ENCODE measurements at places on chromosomes 5 and 9. TPM values are rescaled to one million over a fixed set of nuclear protein-coding genes. Genes with fewer than 3 reads are reported as not detected.
A peak's percentile ranks its signal among the peaks of the same experiment; 100 is the strongest.

The WDR31 gene
- 3.4 TPM for total RNA-seq

DNA sequence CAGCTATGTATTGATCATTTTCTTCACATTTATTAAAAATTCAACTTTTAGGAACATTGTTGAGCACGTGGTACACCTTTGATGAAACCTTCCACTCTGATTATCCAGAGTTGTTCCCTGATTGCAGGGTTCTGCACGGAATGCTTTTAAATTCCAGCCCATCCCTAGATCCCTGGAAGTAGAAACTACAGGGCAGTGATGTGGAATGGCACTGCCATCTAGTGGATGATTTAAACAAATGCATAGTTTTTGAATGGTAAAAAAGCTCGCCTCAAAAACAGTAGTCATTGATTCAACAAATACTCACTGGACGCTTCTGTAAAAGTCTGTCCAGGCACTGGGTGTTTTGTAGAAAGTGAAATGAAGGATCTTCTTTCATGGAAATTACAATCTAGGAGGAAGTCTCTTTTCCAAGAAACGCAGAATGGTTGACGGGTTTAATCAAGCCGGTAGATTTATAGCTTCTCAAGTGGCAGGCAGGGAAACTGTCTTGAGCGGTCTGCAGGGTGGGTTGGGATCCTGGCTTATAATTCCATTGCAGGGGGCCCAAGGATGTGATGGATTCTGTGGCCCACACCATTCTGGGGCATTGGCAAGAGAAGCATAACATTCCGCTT lies 118.4 kb downstream of the ARHGAP26 start:
- H3K27me3 ChIP-seq, result no peaks in the 10 kb centered on the region
- no peaks in the 10 kb centered on the region for H3K4me1 ChIP-seq
- H3K4me3 ChIP-seq, result no peak overlapping the region
- no peak overlapping the region for H3K27ac ChIP-seq

- H3K4me1 ChIP-seq, result no peaks in the 10 kb centered on the region
- H3K27ac ChIP-seq, result no peak overlapping the region
- H3K27me3 ChIP-seq, result no peaks in the 10 kb centered on the region
- H3K36me3 ChIP-seq, result no peaks in the 10 kb centered on the region
These were observed 69.4 kb upstream of the NFIB start for GRCh38 chr9:14383294-14383693.

- H3K27ac ChIP-seq, result no peak within 1 kb of the TSS
- peaks cover 14% of the 10 kb centered on the region for H3K4me1 ChIP-seq
- H3K36me3 ChIP-seq, result no peaks in the 10 kb centered on the region
- DNase-seq, result peak; percentile 64
These were observed at the start of gene ADAMTS19 for GRCh38 chr5:129459777-129460671. Gene ADAMTS19 (plus strand): TSS chr5:129460298. CDS start chr5:129460392, 94 bp downstream.

The AJM1 gene
- total RNA-seq, result 1.2 TPM

GRCh38 chr5:44536650-44537260 lies 147.5 kb upstream of the FGF10 start:
- H3K4me3 ChIP-seq, result no peak overlapping the region
- no peaks in the 10 kb centered on the region for H3K4me1 ChIP-seq
- H3K27ac ChIP-seq, result no peak overlapping the region

DNA sequence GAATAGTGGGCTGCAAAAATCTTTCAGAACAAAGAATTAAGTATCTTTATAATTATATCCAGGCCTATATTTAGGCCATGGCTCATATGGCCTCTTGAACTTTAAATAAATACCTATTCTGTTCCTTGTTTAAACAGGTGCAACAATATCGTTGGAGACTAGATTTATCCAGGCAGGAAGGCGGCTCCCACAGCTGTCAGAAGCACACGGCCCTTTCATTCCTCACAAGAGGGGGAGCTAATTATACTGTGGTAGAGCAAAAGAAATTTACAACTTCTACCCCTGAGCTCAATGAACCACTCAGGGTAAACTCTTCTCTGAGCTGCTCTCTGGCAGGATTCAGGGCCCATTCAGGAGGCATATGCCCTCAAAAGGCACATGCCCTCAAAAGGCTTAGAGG lies 31.3 kb downstream of the TMEM174 start:
- H3K27me3 ChIP-seq, result peaks cover 6% of the 10 kb centered on the region
- no peak for DNase-seq

DNA sequence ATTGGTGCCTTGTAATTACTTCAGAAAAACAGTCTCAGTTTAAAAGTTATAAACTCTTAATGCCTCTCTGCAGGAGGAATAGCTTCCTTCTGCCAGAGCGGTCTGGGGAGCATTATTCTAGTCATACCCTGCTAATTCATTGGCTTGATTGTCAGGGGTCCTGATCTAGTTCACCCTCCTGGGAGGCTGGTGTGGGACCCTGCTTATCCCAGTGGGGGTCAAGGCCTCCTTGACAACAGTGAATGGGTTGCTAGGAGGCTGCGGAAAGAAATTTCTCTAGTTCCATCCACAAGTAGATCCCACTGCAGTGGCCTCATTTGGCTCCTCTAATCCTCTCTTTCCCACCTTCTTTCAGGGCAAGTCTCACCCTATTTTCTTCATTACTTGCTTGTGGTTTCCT lies 105.7 kb downstream of the TMC1 start:
- DNase-seq, result no peak
- H3K4me1 ChIP-seq, result peaks cover 4% of the 10 kb centered on the region
- no peak overlapping the region for H3K27ac ChIP-seq
- H3K27me3 ChIP-seq, result no peaks in the 10 kb centered on the region
- H3K36me3 ChIP-seq, result no peaks in the 10 kb centered on the region

GRCh38 chr5:139668064-139668880 lies 20.1 kb downstream of the CXXC5 start:
- no peaks in the 10 kb centered on the region for H3K27me3 ChIP-seq
- no peak for DNase-seq
- H3K36me3 ChIP-seq, result peaks cover 37% of the 10 kb centered on the region
- H3K4me1 ChIP-seq, result peaks cover 99% of the 10 kb centered on the region
